Renal cortex interstitium (tissue), 15 donors: ENCODE measurements at places on chromosomes 5 and 9.

DNA sequence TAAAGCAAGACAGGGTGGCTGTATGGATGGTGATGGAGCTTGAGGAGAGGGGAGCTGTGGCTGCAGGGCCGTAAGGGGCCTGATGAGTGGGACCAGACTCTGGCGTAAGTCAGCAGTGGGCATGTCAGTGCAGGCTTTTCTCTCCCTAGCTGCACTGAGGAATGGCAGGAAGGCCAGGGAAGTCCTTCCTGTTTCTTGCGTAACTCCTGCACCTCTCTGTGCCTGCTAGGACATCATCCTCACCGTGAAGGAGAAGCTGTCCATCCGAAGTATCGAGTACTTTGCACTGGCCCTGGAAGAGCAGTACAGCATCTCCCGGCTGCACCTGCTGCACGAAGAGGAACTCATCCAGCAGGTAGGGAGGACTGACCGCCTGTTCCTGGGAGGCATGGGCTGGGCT, 24.1 kb upstream of the TRMT10B start:
- DNase-seq: no peak

GRCh38 chr5:112165399-112165798, 253.7 kb downstream of the EPB41L4A start:
- no peak for DNase-seq

- DNase-seq: no peak
Observed at GRCh38 chr9:98860871-98861293, 53.4 kb downstream of the GALNT12 start.

DNA sequence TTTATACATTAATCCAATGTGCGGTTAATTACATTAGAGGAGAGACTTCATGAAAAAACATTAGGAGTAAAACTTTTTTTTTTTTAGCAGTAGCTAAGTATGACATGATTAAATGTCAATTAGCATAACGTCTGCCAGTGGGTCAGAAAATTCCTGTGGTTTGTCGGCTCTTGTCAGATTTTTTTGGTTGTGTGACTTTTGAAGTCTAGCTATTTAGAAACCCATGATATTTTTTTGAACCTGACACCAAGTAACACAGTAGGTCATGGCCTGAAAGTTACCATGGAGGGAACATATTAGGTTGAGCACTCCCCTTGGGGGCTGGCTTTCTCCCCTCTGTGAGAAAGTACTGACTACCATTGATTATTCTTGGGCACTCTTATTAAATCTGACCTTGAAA, 84.8 kb upstream of the ALDH1A1 start:
- no peak for DNase-seq

DNA sequence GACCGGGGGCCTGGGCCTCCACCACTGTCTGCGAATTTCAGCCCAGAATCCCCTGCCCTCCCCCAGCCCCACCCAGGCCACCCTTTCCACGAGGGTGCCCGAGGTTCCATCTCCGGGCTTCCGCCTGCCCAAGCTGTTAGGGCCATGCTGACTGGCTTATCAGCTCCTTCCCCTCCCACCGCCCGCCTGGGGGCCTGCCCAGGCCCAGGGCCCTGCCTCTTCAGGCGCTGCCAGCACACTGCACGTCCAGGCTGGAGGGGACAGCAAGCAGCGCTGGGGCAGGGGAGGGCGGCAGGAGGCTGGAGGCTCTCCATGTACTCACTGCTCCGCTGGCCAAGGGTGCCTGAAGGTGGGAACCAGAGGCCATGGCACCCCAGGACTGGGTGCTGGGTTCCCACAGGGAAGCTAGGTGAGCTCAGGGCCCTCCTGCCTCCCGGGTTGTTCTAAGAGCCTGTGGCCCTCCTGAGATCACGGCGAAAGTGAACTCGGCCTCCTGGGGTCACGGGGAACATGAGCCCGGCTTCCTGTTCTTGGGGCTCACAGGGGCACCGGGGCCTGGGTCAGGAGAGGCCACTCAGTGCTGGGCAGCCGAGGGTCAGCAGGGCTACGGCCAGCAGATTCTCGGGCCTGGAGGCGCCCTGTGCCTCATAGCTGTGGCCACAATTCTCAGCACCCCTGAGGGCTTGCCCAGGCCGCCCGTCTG, 57.7 kb upstream of the EGFL7 start:
- DNase-seq: no peak

DNA sequence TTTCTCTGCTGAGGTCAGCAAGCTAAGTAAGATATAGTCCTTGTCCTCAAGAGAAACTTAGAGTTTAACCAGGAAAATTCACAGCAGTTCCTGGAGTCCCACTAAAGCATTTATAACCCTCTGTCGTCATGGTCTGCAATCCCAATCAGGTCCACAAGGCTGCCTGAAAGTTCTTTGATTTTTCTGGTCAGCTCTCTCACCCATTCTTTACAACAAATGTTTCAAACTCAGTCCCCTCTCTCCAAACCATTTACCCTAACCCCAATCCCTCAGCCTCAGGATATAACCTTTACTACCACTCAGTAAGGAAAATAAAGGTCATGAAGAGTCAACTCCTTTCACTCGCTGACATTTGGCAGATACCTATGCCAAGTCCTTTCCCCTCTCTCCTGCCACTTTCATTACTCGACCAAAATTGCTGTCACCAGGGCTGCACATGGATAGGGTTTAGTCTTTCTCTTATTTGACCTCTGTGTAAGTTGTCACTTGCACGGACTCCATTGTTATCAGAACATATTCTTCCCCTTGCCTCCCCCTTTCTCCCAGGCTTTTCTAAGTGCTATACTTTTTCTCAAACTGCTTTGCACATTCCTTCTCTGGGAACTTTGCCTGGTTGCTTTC, 936.6 kb downstream of the NR2F1-AS1 start:
- no peak for DNase-seq
